ENCODE measurements at places on chromosomes 6 and 20.

GRCh38 chr6:121413879-121414278 lies 21.6 kb upstream of the GJA1 start:
- no peak for DNase-seq

GRCh38 chr6:16344756-16345155 lies 106.4 kb downstream of the GMPR start:
- DNase-seq: peak; percentile 46

DNA sequence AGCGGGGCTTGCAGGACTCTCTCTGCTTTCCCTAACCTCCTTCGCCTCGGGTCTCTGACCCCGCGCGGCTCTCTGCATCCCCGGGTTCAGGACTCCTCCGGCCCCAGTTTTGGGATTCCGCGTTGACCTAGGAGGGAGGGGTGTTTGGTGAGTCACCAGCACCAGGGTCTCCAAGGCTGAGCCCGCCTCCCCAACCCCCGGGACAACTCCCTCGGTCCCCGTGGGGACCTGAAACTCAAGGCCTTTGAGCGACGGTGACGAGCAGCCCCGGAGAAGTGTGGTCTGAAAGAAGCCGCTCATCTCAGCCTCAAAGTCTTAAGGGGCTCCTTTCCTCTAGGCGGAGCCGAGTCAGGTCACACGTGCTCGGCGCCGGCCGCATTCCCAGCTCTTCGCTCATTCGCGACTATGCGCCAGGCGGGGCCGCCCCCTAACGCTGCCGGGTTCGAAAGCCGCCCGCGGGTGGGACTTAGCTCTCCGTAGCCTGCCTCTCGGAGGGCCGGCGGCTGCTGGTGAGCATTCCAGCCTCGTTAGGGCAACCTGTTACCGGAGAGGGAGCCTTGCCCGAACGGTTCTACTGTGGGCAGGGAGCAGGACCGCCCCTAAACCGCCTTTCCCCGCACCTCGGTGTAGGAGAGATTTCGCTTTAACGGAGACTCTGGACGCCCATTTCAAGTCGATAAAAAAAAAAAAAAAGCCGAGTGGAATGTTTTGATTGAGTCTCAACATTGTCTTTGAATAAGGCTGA lies 3.0 kb upstream of the PRDM13 start:
- no peak for DNase-seq

DNA sequence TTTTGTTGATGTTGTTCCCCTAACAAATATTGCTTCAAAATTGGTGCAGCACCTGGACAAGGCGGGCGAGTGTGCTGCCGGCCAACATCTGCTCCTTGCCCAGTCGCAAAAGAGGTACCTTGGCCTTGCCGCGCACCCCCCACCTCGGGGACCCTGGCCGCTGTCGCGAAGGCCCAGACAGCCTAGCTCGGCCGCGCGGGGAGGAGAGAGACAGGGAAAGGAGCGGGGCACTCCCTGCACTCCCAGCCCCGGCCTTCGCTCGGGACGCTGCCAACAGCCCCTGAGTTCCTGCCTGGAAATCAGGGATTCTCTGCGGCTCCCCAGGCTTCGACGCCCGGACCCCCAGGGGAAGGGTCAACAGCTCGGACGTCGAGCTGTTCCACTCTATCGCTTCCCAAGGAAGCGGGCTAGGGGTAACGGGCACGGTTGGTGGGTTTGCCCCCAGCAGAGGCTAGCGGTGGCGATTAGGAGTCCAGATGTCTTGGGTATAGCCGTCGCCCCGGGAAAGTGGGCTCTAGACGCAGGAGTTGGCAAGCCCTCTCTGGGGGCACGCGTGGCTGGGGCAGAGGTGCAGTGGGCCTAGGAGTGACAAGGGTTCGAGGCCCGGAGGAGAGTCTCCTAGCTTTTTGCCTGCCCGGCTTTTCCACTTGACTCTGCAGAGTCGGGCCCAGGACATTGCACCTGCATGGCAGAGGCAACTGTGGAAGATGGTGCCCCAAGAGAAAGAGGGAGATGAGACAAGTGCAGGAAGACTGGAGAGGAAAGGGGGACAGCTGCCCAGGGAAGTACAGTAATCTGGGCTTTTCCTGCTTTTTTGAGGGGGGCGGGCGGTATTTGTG lies 8.2 kb downstream of the POU3F2 start:
- no peak for DNase-seq

DNA sequence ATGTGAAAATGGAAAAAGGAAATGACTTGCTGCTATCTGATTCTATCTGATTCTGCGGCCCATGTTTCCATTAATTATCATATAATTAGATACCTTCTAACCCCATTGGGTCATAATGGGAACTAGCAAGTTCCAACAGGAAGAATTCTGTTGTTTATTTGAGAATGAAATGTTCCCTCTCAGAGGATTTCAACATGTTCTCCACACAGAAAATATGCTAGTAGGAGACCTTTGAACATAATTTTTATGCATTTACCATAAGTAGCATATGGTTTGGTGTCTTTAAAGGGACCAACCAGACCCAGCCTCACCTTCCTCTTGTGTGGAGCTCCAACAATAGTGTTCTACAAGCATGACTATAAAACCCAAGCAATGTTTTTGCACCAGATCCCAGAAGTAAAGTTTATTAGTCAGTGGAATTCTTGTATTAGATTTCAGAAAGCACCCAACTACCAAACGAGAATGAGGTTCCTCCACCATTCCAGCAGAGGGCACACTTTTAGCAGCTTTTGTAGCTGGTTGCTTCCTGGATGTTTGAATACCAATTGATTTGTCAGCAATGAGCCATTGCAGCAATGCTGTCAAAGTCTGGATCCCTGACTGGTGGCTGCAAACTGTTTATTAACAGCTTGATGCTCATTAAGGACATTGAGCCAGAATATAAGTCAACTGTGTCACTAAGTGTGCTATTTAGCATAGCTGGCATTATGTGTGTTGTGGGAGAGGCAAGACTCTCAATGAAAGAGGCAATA lies 143.6 kb upstream of the GJE1 start:
- peak; percentile 58 for DNase-seq

GRCh38 chr6:118469468-118469867 lies 78.6 kb upstream of the PLN start:
- DNase-seq: no peak

DNA sequence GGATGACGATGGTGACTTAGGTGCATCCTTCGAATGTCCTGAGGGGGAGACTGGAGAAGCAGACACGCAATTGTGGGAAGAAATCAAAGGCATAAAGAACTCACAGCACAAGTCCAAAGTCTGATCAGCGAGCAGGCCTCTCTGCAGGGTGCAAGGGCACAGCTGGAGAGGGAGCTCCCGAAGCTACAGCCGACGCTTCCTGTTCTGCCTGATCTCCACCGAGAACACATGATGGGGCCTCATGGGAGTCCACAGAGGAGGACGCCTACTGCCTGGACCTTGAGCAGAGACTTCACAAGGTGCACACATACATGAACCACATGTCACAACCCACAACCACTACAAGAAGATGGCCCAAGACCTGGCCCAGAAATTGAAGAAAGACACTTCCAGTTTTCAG lies 51.4 kb downstream of the RIN2 start:
- no peak for DNase-seq

DNA sequence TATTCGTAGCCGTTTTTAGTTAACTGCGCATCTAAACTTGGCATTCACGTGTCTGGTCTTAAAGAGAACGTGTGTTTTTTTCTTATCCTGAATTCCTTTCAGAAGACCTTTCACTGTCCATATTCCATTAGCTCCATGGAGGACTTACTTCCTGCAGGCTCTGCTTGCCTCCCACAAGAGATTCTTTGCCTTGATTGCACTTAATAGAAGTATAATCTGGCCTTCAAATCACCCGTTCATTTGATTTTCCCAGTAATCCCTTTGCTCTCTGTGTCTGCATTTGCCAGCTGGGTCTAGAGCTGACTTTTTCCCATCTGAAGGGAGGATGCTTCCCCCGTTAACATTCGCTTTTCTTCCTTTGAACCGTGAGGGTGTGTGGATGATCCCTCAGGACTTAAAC lies 79.5 kb downstream of the RNF182 start:
- DNase-seq: no peak

DNA sequence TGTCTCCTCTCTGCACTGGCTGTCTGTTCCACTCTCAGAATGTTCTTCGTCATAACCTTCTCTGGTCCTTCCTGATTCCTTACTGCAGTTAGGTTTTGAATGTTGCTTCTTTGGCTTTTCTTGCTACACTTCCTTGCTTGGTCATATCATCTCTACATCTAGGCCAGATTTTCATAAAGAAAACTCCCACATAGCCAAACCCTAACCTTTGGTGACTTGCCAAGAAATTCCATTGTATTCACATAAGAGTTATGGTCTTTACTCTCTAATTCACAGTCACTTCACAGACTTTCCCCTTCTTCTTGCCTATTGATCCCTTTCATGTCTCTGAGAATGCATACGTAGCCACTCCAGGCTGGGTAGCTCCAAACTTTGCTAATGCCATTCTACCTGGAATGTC lies 41.9 kb upstream of the SIM1 start:
- no peak for DNase-seq

- no peak for DNase-seq
Observed at GRCh38 chr6:108576709-108577108, 16.0 kb downstream of the FOXO3 start.

GRCh38 chr20:51452091-51452613 lies 90.4 kb downstream of the NFATC2 start:
- no peak for DNase-seq

DNA sequence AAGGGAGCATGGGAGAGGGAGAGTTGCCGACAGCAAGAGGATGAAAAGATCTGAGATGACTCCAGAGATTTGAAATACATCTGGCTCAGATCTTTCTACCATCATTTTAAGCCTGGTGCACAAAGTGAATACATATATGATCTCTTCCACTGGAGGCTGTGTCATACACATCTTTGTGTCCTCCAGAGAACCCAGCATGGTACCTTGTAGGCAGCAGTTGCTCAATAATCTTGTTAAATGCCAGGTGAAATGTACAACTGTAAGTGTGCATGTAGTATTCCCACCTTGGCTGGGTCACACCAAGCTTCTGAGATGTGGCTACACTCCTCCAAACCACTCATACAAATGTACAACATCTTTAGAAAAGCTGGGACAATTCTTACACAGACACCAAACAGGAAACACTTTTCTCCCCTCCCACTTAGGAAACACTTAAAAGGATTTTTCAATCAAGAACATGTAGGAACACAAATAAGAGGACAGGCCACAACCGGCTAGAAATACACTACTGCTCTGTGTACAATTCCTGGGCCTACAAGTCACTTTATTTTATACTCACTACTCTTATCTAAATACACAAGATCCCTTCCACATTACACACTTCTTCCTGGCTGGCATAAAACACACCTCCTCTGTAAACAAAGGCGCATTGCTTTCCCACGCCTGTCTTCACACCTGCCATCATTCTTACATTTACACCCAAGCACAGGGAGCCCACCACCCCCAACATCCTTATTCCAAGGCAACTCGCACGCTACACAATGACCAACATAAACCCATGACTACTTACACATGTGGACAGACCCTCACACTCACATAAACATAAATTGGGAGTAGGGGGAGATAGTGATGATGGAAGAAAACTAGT lies 3.8 kb upstream of the IER3 start:
- no peak for DNase-seq

DNA sequence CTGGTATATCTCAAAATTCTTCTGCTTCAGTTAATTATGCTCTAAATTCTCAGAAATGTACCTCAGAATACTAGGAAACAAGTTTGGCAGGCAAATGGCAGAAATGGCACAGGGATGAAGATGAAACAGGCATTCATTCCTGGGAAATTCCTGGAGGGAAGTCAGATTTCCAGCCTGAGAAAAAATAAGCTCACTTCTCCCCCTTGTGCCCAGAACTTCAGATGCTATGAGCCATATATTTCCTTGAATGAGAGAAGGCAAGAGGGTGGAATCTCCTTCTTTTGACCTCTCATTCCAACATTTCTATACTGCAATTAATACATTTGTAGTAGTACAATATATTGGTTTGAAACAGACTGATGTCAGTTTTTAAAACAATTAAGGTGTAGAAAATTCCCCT lies 22.8 kb downstream of the RGS17 start:
- no peak for DNase-seq

GRCh38 chr6:145891565-145891964 lies 72.6 kb downstream of the SHPRH start:
- no peak for DNase-seq

- DNase-seq: no peak
Observed at GRCh38 chr20:23160536-23161243, 74.6 kb upstream of the CD93 start.

GRCh38 chr20:1094751-1095150 lies 23.7 kb upstream of the PSMF1 start:
- DNase-seq: peak; percentile 10

DNA sequence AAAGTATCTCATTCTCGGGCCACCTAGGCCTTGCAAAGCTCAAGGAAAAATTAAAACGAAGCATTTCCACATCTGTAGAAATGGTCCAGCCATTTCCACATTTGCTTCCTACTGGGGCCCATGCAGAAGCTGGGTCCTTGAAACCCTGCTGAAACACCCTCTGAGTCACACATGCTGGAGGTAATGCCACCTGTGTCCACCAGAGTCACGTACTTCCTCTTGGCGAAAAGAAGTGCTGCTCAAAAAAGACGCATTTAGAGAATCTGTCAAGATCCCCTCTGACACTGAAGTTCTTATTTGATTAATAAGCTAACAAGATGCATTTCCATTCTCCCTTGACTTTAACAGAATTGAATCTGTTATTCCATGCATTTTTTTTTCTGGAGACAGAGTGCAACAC lies 423.2 kb downstream of the PREX1 start:
- DNase-seq: no peak

DNA sequence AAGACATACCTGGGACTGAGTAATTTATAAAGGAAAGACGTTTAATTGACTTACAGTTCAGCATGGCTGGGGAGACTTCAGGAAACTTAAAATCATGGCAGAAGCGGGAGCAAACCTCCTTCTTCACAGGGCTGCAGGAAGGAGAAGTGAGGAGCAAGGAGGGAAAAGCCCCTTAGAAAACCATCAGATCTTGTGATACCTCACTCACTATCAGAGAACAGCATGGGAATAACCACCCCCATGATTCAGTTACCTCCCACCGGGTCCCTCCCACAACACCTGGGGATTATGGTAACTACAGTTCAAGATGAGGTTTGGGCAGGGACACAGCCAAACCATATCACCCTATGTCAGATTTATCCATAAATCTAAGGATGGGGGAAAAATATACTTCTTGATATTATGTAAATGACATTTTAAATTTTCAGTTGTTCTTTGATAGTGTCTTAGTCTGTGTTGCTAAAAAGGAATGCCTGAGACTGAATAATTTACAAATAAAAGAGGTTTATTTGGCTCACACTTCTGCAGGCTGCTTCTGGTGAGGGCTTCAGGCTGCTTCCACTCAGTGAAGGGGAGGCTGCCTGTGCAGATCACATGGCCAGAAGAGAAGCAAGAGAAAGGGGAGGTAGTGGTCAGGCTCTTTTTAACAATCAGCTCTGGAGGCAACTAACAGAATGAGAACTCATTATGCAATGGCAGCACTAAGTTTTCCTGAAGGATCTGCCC lies 1.2 kb upstream of the MCM9 start:
- no peak for DNase-seq

GRCh38 chr6:36769183-36769675 lies 70.0 kb downstream of the CPNE5 start:
- DNase-seq: no peak

- DNase-seq: no peak
Observed at GRCh38 chr6:13513626-13514502, 26.5 kb upstream of the GFOD1 start.

All from fibroblast of skin of left biceps (primary cell).